ENCODE measurements at places on chromosomes 3 and 15.

DNA sequence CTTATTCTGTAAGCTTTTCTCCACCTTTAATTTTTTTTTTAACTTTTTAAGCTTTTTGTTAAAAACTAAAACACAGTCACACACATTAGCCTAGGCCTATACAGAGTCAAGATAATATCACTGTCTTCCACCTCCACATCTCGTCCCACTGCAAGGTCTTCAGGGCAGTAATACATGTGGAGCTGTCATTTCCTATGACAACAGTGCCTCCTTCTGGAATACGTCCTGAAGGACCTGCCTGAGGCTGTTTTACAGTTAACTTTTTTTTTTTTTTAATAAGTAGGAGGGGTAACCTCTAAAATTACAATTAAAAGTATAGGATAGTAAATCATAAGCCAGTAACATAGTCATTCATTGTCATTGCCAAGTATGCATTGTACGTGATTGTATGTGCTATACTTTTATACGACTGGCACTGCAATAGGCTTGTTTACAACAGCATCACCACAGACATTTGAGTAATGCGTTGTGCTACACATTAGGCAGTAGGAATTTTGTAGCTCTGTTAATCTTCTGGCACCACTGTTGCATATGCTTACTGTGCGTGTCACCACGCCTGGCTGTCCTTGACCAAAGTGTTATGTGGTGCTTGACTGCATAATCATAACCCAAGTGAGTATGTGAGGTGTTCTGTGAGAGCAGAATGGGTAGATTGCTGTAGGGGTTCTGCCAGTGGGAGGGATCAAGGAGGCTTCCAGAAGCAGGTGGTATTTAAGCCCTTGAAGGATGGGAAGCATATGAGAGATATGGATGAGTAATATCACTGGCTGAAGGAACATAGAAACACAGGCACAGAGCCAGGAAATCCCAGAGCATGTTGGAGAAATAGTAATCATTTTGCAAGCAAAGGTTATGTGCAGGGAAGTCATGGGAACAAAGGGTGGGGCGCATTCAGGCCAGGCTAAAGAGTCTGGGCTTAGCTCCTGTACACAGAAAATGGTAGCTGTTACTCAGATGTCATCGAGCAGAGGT is 18.3 kb downstream of the FBXO22 start:
- no peak for DNase-seq

DNA sequence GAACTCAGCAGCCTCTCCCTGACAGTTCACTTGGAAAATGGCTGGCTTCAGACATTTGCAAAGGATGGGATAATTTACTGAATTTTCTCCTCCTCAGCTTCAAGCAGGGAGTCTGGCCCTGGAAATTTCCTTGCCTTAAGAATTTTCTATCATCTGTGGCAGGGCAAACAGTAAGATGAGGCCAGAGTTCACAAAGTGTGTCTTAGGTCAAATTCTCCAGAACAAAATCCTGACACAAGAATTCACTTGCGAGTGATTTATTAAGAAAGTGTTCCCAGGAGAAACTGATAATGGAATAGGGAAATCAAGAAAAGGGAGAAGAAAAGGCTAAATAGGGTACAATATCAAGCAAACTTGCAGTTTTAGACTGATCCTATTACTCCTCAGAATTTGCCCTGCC is 55.3 kb downstream of the SNTN start:
- DNase-seq = no peak

- no peak for DNase-seq
These were observed 226.6 kb downstream of the ADAMTS17 start for GRCh38 chr15:100115066-100115710.

DNA sequence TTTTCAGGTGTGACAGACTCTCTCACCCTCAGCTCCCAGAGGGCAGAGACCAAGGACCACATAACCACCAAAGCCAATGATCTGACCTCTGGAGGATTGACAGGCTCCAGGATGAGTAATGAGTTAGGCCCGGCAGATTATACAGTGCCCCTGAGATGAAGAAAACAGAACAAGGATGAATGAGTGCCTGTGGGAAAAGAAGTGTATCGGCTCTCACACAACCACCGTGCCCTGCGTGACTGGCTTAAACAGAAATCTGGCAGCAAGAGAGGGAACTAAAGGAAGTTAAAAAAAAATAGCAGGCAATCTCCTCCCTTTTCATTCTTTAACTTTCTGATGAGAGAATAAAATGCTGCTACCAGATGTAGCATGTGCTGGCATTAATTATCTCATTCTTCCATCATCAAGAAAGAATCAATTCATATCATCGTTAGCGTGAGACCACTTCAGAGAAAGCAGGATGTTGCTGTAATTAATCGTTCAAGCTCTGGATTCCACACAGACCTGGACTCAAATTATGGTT is 227.5 kb upstream of the COL8A1 start:
- DNase-seq = no peak

DNA sequence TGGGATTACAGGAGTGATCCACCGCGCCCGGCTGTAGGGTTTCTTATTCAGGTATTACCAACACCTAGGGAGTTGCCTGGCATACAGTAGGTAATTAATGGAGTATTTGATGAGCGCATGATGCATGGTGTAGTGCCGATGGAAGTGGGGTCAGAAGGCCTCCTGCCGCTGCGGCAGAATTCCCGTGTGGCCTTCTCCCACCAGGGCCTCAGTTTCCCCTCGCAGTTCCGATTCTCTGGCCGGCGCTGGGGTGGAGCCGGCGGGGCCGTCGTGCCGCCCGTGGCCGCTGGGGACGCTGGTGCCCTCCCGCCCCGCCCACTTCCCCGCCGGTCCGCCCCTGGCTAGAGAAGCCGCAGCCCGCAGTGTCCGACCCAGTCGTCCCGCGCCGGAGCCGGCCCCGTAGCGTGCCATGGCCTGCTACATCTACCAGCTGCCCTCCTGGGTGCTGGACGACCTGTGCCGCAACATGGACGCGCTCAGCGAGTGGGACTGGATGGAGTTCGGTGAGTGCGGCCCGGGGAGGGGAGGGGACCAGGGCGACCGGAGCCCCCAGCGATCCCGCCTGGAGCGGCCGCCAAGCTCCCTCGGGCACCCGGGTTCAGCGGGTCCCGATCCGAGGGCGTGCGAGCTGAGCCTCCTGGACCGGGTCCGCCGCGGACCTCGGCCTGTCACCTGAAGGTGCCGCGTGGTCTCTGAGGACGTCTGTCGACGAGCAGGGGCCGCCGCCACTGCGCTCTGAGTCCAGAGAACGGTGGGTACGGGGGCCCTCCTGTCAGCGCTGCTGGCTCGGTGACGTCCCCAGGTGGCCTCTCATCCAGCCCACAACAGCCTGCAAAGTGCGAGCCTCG is at the start of gene IRAK2:
Gene IRAK2, plus strand, starts transcription at position 374 of the 848 bp plus-strand sequence. Its CDS starts 36 bp downstream, at position 410.
- peak; percentile 47 for DNase-seq

DNA sequence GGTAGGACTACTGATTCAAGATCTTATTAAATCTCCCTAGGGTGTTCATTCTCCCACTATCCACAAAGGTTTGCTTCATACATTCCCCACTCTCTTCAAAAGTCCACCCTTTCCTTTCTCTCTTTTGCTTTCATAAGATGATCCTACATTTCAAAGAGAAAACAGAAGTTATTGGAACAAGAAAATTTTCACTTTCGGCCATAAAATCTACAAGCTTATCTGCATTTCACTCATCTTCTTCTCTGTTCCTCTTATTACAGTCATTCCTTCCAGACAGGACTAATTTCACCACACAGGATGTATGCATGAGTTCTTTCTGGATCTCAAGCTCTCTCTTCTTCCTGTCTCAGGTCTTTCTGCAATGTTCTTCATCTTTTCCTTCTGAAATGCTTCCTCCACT is 238.7 kb downstream of the ISL2 start:
- DNase-seq = no peak

GRCh38 chr15:101097111-101097510 is 154.7 kb downstream of the CHSY1 start:
- no peak for DNase-seq

DNA sequence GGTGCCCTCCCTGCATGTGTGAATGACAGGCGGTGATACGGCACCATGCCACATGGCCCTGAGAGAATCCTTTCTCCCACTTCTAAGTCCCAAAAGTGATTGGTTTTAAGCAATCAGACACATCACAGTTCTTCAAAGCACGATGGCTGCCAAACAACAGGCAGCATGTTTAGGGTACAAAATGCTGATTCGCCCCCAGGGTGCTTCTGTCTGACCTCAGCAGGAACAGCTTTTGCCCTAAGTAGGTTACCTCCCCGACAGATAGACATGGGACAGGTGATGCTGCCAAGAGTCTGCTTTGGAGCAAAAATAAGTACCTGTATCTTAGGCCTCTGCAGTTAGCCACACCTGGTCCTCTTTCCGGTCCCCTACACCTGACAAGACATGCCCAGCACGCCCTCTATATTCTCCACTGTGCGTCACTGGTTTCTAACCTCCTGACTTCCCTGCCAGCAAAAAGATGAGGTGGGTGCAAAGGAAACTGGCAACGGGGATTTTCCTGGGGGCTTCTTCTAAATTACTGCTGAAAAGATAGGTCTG is 549.8 kb downstream of the FOXP1 start:
- no peak for DNase-seq

Data from activated CD4-positive, alpha-beta T cell treated with anti-CD3 and anti-CD28 coated beads, Interleukin-2, amount 50 U/mL, for 1 hour (primary cell).